GM12891 (cell line): ENCODE measurements at places on chromosomes 4 and X.
A peak's percentile ranks its signal among the peaks of the same experiment; 100 is the strongest.

DNA sequence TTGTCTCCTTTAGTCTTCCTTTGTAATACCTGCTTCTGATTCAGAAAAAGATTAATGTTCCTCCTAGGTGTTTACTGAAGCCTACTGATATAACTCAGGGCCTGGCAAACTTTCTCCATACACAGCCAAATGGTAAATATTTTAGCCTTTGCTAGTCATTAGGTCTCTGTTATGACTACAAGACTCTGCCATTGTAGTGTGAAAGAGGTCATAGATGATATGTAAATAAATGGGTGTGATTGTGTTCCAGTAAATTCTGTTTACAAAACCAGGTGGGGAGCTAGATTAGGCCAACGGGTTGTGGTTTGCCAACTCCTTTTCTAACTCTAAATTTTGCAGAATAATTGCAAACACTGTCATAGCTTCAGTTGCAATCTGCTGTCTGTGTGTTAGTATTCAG lies 568.1 kb upstream of the GNPDA2 start:
- DNase-seq = no peak

- no peak for DNase-seq
Measured at GRCh38 chrX:63330681-63331080, 20.5 kb downstream of the SPIN4 start.

DNA sequence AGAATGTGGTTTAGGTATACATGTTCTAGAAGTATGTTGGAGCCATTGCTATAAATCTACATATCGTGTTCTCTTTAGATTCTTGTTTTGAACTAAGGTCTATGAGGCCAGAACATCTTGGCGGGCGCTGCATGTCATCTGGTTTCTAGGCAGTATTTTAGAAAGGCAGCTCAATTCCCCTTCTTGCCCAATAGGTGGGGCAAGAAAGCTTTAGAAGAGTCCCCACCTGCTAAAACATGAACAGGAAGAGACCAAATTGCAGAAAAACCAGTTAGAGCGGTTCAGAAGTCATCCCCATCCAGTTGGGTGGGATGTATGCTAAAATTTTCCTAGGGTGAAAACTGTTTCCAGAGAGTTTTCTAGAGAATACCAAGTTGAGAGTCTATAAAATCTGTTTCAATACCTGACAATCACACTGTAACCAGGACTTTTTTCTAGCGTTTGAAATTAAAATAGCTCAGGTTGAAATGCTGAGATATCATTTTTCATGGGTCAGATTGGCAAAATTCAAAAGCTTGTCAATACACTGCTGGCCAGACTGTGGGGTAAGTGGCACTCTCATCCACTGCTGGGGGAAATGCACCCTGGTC lies 17.5 kb upstream of the SH3KBP1 start:
- peak; percentile 25 for DNase-seq

- DNase-seq = no peak
Measured at GRCh38 chr4:89847571-89848325, 10.8 kb upstream of the SNCA start.

DNA sequence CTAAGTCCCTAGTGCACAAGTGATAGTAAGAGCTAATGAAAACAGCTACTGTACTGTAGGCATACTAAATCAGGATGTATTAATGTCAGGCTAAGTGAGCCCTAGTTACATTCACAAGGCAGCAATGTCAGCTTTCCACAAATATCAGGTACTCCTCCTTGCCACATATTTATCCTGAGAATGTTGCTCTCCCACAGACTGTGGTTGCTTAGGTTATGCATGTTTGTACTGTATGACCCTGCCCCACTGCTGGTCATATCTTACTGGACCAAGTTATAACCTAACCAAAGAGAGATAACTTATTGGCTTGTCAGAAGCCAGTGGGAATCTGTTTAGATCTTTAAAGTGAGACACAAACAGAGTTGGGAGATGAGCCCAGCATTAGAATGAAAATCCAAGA lies 241.0 kb downstream of the SLC39A8 start:
- DNase-seq = no peak

DNA sequence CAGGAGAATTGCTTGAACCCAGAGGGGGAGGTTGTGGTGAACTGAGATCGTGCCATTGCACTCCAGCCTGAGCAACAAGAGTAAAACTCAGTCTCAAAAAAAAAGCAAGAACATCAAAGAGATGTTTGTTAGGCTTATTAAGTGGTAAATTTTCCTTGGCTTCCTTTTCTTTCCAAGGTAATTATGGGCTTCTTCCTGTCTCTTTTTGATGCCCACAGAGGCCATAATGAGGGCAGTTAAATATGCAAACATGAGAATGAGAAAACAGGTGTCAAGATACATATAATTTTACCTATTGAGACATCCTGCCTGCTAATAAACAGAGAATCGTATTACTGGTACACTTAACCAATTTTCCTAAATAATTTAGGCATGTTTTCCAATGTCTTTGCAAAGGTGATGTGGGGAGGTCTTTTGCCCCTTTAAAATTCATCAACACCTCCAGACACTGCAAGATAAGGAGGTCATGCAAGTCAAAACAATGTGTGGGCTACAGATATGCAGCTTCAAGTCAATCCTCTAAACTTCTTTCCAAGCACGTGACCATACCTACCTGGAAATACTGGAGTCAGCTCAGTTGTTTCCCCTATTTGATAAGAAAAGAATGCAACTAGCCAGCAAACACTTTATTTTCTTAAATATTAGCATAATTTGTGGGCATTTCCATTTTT lies 2.7 kb downstream of the SLC39A8 start:
- no peak for DNase-seq

- no peak for DNase-seq
Measured at GRCh38 chr4:159016593-159017024, 86.3 kb upstream of the RAPGEF2 start.

GRCh38 chrX:10173331-10173900 lies 16.6 kb downstream of the CLCN4 start:
- DNase-seq = no peak

- DNase-seq = no peak
Measured at GRCh38 chr4:84366907-84367306, 132.2 kb downstream of the NKX6-1 start.

- no peak for DNase-seq
Measured at GRCh38 chr4:145613566-145614232, 5.5 kb upstream of the MMAA start.

DNA sequence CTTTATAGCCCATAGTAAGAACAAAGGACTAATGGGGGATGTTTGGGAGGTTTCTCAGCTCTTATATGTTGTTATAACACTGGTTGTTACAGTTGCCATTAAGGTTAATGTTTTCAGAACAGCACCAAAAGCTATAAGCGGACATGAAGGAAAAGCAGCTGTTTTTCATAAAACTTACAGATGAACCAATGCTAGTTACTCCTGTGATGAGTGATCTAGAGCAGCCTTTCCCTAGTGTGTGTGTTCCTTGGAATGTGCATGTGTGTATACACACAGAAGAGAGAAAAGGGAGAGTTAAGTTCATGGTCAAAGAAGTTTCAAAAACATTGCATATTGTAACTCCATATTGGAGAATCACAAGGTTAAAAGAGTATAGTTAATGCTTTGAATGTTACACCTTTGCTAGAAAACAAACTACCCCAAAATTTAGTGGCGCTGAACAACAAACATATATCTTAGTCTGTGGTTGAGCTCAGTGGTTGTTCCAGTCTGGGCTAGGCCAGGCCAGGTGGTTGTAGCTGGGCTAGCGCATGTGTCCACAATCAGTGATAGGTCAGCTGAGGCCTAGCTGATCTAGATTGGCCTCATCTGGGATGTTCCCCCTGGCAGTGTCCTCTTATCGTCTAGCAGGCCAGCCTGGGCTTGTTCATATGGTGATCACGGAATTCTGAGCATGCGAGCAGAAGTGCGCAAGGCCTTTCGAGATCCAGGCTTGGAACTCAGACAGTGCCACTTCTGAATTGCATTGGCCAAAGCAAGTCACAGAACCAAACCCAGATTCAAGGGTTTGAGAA lies 151.0 kb downstream of the NHS start:
- no peak for DNase-seq

GRCh38 chr4:133812236-133812635 lies 389.4 kb downstream of the PABPC4L start:
- no peak for DNase-seq

DNA sequence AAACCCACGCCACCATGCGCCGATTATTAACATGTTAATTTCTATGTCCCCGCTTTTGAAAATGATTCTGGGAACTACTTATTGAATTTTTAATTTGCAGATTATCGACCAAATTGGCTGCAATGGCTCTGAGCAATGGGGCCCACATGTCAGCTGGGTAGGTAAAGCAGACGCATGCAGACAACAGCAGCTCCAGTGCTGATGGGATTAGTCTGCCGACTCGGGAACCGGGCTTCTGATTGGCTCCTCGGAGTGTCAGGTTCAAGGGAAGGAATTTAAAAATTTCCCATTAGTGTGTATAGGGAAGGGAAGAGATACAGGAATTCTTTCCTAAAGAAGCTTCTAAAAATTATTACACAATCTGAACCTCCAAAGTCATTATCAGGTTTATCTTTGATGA lies 77.4 kb upstream of the PPARGC1A start:
- no peak for DNase-seq

DNA sequence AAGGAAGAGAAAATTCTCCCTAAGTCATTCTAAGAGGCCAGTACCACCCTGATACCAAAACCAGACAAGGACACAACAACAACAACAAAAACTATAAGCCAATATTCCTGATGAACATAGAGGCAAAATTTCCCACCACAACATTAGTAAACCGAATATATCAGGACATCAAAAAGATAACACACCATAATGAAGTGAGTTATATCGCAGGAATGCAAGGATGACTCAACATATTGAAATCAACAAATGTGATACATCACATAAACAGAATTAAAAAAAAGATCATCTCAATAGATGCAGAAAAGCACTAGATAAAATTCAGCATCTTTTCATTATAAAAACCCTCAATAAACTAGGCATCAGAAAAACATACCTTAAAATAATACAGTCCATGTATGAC lies 1844.4 kb upstream of the PCDH10 start:
- no peak for DNase-seq

DNA sequence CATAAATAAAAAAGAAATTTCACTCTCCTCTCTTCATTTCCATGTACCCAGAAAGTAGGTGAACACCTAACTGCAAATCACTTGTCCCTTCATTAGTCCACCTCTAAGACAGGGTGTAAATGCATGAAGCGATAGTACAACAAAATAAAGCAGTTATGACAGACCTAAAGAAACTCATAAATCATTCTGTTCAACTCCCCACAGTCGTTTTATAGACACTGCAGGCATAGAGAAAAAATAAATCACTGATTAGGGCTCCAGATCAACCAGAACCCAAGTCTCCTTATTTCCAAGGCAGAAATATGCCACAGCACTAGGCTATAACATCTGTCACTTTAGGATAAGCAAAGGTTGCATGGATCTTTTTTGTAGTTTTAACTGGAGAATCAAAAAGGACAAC lies 3.0 kb downstream of the RASGEF1B start:
- no peak for DNase-seq

GRCh38 chr4:53601251-53601764 lies 10.0 kb upstream of the LNX1 start:
- DNase-seq = no peak

GRCh38 chrX:43703211-43703791 lies 47.2 kb downstream of the MAOA start:
- no peak for DNase-seq

DNA sequence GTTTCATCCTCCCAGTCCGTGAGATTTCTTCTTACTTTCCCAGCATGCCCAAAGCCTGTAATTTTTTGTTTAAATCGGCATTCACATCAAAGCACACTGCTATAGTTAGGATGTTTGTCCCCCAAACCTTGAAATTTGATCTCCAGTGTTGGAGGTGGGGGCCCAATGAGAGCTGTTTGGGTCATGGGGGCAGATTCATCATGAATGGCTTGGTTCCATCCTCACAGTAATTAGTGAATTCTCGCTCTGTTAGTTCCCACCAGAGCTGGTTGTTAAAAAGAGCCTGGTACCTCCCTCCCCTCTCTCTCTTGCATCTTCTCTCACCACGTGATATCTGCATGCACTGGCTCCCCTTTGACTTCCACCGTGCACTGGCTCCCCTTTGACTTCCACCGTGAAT lies 40.5 kb upstream of the PGRMC2 start:
- no peak for DNase-seq

- no peak for DNase-seq
Measured at GRCh38 chr4:88775529-88775928, 77.9 kb upstream of the NAP1L5 start.

DNA sequence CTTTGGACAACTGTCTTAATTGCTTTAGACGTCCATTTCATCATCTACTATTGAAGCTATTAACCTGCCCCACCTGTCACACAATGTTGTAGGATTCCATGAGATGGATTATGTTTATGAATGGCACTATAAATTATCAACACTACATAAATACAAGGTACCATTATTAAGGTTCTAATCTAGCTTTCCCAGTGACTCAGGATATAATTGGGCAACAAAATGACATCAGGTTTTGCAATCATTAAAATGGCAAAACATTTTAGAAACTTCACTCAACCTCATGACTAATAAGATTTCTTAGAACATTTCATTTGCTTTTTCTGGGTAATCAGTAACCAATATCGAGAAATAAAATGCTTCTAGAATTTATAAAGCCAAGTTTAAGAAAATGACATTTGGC lies 9.2 kb downstream of the HOPX start:
- no peak for DNase-seq

GRCh38 chr4:81314897-81315470 lies 100.0 kb upstream of the PRKG2 start:
- DNase-seq = no peak

- DNase-seq = no peak
Measured at GRCh38 chr4:74100531-74100930, 1.5 kb upstream of the CXCL2 start.

DNA sequence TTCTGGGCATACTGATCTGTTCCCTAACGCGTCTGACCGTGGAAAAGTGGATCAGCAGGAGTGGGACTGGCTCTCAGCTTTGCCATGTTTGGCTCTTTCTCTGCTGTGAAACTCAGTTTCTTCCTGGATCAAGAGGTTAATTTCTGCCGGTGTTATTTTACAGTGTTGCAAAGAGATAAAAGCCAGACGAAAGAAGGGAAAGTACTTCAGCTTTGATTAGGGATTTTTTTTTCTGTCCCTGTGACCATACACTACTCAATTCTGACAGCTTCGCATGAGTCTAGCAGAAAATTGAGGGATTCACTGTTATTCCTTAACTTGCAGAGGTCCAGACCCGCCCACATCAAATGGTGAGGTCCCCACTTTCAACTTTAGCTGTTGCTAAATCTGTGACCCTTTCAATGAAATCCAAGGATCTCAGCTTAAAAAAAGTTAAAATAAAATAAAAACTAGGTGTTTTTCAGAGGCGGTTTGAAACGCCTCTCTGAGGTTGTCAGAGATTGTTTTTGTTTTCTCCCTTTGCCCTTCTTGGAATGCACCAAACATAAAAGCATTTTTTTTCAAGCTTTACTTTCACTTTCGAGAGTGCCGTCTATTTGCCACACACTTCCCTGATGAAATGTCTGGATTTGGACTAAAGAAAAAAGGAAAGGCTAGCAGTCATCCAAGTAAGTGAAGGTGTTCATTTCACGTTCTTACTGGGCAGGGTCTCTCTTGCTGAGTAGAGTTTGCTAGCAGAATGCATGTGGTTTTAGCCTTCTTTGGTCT lies at the start of gene TLR3:
TSS of gene TLR3 (plus strand) at position 576 of the 768 bp plus-strand sequence. CDS start 7,464 bp downstream, outside the sequence.
- DNase-seq = no peak

DNA sequence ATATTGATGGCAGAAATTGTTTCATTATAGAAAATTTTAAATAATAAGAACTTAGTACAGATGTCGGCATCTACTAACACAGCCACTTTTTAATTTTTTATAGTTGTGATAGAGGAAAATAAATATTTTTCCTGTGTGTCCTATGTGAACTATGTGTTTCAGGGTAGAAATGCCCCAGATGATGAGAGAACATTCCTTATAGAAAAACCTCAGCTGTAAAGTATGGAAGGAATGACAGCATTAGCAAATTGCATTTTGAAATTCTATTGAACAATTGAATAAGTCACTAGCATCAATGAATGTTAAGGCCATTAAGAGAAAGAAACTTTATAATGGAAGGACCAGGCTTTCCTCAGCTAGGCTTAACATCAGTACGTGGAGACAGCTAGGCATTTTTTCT lies 149.2 kb downstream of the CFAP299 start:
- no peak for DNase-seq
